ENCODE measurements at places on chromosomes 5 and 9. TPM values are rescaled to one million over a fixed set of nuclear protein-coding genes. Genes with fewer than 3 reads are reported as not detected.

CDC37L1 gene
- 41.2 TPM for total RNA-seq

DROSHA gene
- 30.5 TPM for total RNA-seq

ALDH1A1 gene
- total RNA-seq, result 38.0 TPM

TMEM141 gene
- total RNA-seq, result 115 TPM

SCGB3A2 gene
- not detected for total RNA-seq

LRRC19 gene
- total RNA-seq, result not detected

REEP2 gene
- total RNA-seq, result 30.4 TPM

RGMB gene
- 17.5 TPM for total RNA-seq

OBP2B gene
- not detected for total RNA-seq

MAN1B1 gene
- 23.9 TPM for total RNA-seq

MCC gene
- total RNA-seq, result 21.6 TPM

GBA2 gene
- total RNA-seq, result 117 TPM

TMEM215 gene
- total RNA-seq, result not detected

POLR3G gene
- total RNA-seq, result 0.97 TPM

ZBED3 gene
- 10.2 TPM for total RNA-seq

FRMD3 gene
- 53.0 TPM for total RNA-seq

TUSC1 gene
- 13.1 TPM for total RNA-seq

IL13 gene
- total RNA-seq, result not detected

SGCD gene
- 151 TPM for total RNA-seq

SLC36A3 gene
- not detected for total RNA-seq

EGFLAM gene
- total RNA-seq, result 3.4 TPM

SLCO4C1 gene
- total RNA-seq, result 0.03 TPM

SPATA31A3 gene
- total RNA-seq, result not detected

SPEF2 gene
- total RNA-seq, result 4.5 TPM

NUTM2F gene
- total RNA-seq, result not detected
